ENCODE measurements at places on chromosomes 11 and 22. TPM values are rescaled to one million over a fixed set of nuclear protein-coding genes. Genes with fewer than 3 reads are reported as not detected.
A peak's percentile ranks its signal among the peaks of the same experiment; 100 is the strongest.

DNA sequence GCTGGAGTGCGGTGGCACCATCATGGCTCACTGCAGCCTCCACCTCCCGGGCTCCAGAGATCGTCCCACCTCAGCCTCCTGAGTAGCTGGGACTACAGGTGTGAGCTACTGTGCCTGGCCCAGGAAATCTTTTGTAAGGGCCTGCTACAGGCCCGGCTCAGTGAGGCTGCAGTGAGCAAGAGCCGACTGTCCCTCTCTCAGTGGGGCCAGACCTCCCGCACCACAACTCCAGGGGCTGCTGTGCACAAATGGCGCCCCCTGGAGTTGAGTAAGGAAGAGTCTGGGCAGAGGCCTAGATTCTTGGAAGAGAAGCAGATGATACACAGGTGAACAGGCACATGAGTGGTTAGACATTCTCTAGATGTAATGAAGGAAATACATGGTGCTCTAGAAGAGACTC, 7.0 kb downstream of the SERHL2 start:
- no peak overlapping the region for H3K27ac ChIP-seq
- H3K36me3 ChIP-seq, result no peaks in the 10 kb centered on the region
- H3K4me3 ChIP-seq, result no peak overlapping the region
- peak; percentile 31 for DNase-seq
- H3K4me1 ChIP-seq, result peaks cover 6% of the 10 kb centered on the region

- H3K27ac ChIP-seq, result no peak overlapping the region
- no peak for DNase-seq
- peaks cover 14% of the 10 kb centered on the region for H3K4me1 ChIP-seq
- H3K36me3 ChIP-seq, result peaks cover 11% of the 10 kb centered on the region
Measured at GRCh38 chr11:57543593-57543992, 6.2 kb downstream of the SMTNL1 start.

DNA sequence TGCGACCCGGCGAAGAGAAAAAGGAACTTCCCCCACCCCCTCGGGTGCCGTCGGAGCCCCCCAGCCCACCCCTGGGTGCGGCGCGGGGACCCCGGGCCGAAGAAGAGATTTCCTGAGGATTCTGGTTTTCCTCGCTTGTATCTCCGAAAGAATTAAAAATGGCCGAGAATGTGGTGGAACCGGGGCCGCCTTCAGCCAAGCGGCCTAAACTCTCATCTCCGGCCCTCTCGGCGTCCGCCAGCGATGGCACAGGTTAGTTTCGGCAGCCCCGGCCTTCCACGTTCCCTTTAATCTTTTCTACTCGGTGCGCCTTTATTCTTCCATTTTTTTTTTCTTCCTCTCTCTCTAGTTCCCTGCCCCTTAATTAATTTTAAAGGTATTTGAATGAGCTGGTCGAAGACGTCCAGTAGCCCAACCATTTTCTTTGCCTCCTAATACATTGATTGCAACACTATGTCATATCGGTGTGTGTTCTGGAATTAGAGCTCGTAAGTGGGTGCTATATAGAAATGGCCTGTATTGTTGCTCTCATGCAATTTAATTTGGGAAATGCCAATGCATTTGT, 537 bp downstream of the EP300 start:
- no peaks in the 10 kb centered on the region for H3K27me3 ChIP-seq
- peak; percentile 37 for DNase-seq
- H3K36me3 ChIP-seq, result peaks cover 29% of the 10 kb centered on the region
- peak overlapping the region; percentile 94 for H3K27ac ChIP-seq
- peaks cover 35% of the 10 kb centered on the region for H3K4me1 ChIP-seq
- H3K4me3 ChIP-seq, result peak overlapping the region; percentile 98

DNA sequence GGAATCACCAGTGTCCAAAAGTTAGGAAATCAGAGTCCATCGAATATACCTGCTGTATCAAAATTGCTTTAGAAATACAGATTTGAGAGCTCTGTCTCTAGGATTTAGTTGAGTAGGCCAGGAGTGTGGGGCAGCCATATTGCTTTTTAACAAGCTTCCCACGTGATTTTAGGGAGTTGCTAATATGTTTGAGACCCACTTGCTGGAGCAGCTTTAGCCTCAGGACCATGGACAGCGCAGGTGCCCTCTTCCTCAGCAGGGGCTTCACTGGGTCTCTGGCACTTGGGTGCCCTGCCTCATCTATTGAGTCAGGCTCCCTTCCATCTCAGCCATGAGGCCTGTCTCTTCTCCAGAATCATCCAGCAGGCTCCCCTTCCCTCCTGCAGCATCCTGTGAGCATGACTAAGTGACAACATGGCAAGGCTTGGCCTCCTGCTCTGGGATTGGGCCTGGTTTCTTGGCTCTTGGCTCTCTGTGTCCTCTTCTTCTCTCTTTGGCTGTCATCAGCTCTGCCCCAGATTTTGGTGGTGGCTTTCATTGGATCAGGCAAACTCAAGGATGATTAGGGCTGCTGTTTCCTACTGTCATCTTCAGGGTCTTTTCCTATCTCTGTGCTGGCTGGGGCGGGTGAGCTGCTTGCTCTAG, 70.0 kb downstream of the SGSM1 start:
- H3K36me3 ChIP-seq, result no peaks in the 10 kb centered on the region
- H3K4me1 ChIP-seq, result no peaks in the 10 kb centered on the region
- H3K27ac ChIP-seq, result no peak overlapping the region
- DNase-seq, result peak; percentile 17
- no peak overlapping the region for H3K4me3 ChIP-seq
- no peaks in the 10 kb centered on the region for H3K27me3 ChIP-seq

- H3K27ac ChIP-seq, result no peak overlapping the region
- no peaks in the 10 kb centered on the region for H3K27me3 ChIP-seq
- DNase-seq, result no peak
- no peaks in the 10 kb centered on the region for H3K36me3 ChIP-seq
Measured at GRCh38 chr11:127157225-127157624, 156.7 kb upstream of the KIRREL3 start.

Gene APOBEC3H
- total RNA-seq, result 4.3 TPM

Measured in activated naive CD8-positive, alpha-beta T cell treated with anti-CD3 and anti-CD28 coated beads for 36 hours (primary cell).